Endothelial cell (in vitro differentiated cells): ENCODE measurements at places on chromosomes 16 and 17. TPM values are rescaled to one million over a fixed set of nuclear protein-coding genes. Genes with fewer than 3 reads are reported as not detected.

Gene KRTAP4-6
- total RNA-seq, result not detected

Gene CSF3
- total RNA-seq, result not detected

Gene NPIPB13
- 10.7 TPM for total RNA-seq

Gene MAP3K14
- 5.2 TPM for total RNA-seq

Gene LDHD
- total RNA-seq, result 0.36 TPM

Gene EPOP
- 1.3 TPM for total RNA-seq
